ENCODE measurements at places on chromosomes 3 and 15. TPM values are rescaled to one million over a fixed set of nuclear protein-coding genes. Genes with fewer than 3 reads are reported as not detected.

TIMMDC1 gene
- 31.2 TPM for total RNA-seq

DNA sequence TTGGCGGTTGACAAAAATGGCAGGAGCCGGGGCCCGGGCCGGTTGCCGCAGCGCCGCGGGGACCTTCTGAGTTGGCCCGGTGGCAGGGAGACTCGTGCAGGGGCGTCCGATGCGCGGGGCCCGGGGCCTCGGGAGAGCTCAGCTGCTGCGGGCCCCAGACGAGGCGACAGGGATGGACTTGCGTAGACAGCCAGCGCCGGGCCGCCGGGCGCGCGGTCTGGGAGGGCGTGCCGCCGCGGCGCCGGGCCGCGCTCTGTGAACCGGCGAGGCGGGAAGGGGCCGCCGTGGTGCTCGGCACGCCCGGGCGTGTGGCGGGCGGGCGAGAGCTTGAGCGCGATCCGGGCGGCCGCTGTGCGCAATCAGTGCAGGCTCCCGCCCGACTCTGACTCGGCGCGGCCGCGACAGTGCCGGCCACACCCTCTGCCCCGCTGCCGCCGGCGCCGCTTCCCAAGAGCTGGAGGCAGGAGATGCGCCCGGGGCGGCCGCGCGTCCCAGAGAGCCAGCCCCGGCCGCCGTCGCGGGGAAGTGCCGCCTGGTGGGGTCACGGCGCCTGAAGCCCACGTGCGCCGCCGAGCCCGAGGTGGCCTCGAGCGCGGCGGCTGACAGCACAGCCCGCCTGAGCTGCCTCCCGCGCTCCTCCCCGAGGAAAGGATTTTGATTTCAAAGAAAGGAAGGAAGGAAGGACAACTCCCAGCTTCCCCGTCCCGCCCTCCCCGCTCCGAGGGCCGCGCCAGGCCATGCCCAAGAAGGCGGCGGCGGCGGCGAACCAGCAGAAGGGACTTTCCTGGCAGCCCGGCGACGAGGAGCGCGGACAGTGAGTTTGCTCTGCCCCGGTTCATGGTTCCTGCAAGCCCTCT is 657 bp downstream of the TLNRD1 start:
- DNase-seq: peak; percentile 32

RTP3 gene
- total RNA-seq: not detected

DOCK3 gene
- 42.6 TPM for total RNA-seq

B3GALNT1 gene
- total RNA-seq: 133 TPM

- DNase-seq: no peak
Observed at GRCh38 chr3:15263120-15263519, 57.1 kb downstream of the CAPN7 start.

STT3B gene
- 191 TPM for total RNA-seq

DNA sequence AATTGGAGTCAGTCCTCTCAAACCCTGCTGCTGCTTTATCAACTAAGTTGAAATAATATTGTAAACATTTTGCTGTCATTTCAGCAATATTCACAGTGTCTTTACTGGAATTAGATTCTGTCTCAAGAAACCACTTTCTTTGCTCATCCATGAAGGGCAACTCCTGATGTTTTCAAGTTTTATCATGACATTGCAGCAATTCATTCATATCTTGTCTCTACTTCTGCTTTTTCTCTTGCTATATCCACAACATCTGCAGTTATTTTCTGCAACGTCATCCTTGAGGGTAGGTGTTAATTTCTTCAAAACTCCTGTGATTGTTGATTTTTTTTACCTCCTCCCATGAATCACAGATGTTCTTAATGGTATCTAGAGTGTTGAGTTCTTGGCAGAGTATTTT is 181.6 kb downstream of the EPHA6 start:
- no peak for DNase-seq

DNA sequence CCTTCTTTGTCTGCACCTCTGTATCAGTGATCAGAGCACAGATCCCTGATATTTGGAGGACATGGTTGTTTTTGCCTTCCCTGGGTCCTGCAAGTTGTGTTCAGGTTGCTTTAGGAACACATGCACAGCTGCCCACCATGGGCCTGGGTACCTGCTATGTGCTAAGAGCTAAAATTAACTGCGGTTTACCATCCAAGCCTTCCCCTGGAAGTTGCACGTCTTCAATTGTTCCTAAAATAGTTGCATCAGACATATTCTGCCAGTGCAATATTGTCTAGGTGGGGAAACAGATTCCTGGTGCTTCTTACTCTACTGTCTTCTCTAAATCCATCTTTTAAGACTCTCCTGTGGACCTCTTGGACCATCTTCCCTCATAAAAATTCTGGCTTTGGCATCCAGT is 80.9 kb downstream of the PDE8A start:
- DNase-seq: no peak

- no peak for DNase-seq
Observed at GRCh38 chr15:68783226-68784058, 37.3 kb downstream of the ANP32A start.

DNA sequence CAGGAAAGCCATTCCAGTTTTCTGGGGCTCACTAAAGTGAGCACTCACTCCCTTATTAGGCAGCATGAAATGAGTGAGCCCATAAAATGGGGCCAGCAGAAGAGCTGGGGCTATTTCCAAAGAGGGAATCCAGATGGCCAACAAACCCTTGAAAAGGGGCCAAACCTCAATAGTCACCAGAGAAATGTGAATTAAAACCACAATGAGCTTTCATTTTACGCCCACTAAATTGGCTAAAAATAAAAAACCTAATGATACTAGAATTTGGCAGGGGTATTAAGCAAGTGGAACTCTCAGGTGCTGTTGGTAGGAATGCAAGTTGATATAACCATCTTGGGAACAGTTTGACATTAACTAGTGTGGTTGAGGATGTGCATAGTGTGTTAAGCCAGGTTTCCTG is 42.1 kb upstream of the RAF1 start:
- no peak for DNase-seq

GRCh38 chr15:77028451-77029165 is 33.7 kb downstream of the PSTPIP1 start:
- no peak for DNase-seq

CEP19 gene
- 8.0 TPM for total RNA-seq

DNA sequence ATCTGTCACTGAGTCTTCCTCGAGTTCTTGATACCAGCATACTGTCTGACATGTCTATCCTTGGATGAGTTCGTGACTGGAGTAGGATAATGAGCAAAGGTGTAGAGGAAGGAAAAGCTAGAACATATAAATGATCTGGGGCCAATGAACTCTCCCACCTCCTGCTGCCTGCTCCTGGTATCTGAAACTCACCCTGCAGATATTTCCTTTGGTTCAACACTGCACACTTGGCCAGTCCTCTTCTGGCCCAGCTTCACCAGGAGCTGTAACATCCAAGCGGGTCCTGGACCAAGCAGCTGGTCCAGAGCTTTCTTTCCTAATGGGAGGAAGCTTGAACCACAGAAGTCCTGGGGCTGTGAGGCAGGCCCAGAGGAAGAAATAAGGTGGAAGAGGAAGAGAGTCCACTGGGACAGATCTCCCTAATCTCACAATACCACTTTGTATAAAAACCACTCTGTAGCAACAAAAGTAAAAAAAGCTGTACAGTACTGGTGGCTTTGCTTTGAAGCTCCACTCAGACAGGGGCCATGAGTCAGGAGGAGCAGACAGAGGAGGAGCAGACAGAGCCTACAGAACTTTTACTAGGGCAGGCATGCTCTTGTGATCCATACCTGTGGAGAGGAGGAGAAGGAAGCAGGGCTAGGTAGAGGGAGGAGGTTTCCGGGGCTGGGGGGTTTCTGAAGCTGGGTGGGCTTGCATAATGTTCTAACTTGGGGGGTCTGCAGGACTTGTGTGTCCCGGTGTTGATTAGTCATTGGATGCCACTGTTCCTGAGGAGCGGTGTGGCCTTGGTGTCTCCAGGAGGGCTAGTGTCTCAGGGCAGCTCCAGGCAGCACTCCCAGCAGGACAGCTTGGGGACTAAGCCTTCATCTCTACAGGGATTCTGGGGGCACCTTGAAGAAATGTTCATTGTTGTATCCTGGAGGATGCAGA is 166.9 kb downstream of the ABHD5 start:
- no peak for DNase-seq

DNA sequence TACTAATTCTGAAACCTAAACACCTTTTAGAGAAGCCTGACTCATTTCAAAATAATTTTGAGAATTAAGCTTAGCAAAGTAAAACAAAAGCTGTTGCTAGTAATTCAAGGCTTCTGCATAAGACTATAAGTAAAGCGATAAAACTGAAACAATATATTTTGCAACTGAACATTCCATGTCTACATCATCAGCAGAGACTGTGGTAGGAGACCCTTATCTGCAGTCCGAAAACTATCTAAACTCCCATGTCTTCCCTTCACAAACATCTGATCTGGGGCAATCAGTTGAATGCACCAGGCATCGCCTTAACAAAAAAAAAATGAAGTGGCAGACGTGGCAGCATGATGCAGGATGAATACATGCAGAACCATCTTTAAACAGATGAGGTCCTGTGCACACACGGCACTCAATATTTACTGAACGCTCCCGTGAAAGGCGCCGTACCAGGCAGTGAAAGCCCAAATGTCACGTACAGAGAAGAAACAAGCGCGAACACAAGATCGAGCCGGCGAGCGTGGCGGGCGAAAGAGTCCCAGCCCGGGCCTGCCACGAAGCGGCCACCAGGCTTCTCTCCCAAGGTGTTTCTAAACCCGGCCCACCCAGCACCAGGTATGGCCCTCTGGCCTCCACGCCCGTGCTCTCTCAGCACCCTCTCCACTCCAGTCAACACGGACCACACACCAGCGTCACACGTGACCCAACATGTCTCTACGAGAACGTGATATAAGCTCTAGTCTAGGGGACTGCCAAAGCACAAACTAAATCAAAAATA is 63.0 kb downstream of the CHSY1 start:
- DNase-seq: no peak
